ENCODE measurements at places on chromosomes 2 and 18.
A peak's percentile ranks its signal among the peaks of the same experiment; 100 is the strongest.

GRCh38 chr2:120567128-120567527 is 168.5 kb upstream of the GLI2 start:
- DNase-seq = no peak

DNA sequence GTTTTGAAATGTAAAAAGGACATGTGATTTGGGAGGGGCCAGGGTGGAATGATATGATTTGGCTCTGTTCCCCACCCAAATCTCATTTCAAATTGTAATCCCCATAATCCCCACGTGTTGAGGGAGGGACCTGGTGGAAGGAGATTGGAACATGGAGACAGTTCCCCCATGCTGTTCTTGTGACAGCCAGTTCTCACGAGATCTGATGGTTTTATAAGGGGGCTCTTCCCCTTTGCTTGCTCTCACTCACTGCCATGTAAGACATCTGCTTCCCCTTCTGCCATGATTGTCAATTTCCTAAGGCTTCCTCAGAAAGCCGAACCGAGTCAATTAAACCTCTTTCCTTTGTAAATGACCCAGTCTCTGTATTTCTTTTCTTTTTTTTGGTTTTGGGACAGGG is 39.2 kb downstream of the FECH start:
- DNase-seq = no peak

DNA sequence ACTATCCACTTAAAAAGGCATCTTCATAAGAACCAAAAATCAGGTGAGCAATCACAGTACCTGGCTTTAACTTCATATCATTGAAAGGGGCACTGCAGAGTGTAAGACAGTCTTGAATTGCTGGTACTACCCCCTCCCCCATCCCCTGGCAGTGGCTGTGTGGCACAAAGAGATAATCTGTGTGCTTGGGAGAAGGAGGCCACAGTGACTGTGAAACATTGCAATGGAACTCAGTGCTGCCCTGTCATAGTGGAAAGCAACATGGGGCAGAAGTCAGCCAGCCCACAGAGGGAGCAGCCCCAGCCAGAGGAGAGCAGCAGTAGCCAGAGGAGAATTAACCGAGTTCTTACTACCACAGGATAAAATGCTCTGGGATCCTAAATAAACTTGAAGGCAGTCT is 45.3 kb upstream of the UGP2 start:
- no peak for DNase-seq

- no peak for DNase-seq
Observed at GRCh38 chr2:224220586-224221255, 181.2 kb downstream of the FAM124B start.

DNA sequence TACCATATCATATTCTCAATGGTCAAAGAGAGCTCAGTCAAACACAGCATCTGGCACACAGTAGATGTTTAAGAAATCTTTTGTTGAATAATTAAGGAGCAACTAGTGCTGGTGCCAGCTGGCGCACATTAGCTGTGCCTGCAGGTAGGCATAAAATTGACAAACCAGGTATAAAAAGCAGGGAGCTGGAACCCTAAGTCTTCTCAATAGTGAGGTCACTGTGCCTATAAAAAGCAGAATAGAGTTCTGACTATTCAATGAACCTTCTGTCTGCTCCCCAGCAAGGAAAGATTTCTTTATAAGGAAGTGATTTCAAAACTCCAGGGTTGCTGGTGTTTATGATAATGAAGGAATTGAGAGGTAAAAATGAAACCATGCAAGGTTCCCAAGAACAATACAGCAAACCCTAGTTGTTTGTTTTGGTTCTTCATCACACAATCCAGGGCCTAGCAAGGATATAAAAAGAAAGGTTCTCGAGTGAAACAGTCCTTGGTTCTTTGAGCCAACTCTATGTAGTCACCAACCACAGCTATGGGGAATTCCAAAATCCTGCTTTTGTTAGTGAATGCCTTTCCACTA is 76.1 kb downstream of the THADA start:
- no peak for DNase-seq

- DNase-seq = no peak
Observed at GRCh38 chr2:148493822-148494563, 150.6 kb upstream of the EPC2 start.

DNA sequence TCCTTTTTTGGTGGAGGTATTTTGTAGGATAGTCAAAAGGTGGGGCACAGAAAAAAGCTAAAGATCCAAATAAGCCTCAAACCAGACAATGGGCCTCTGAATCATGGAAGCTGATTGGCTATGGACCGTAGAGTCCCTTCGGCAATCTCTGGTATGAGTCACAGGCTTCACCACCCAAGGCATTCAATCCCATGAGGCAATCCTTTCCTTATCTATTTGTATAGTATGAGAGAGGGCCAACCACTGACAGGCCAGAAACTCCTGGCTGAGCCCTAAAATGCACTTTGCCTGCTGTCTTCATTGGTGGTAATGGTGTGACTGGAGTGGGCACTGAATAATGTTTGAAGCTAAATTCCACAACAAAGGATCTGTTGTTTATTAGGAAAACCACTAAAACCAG is 38.7 kb upstream of the MEX3C start:
- no peak for DNase-seq

DNA sequence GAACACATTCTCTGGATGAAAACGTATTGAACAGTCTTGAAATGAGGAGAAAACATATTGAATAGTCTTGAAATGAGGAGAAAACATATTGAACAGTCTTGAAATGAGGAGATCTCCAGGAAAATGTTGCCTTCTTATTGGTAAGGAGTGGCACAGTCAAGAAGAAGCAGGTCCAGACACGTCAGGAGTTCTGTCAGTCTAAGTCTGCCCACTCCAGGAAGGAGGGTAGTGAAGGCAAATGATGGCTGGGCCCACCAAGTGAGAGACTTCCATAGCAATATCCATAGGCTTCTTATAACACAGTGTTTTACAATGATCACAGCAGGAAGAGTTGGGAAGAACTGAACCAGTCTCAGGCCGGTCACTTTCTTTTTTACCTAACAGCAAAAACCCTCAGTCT is 316.2 kb downstream of the ETAA1 start:
- no peak for DNase-seq

DNA sequence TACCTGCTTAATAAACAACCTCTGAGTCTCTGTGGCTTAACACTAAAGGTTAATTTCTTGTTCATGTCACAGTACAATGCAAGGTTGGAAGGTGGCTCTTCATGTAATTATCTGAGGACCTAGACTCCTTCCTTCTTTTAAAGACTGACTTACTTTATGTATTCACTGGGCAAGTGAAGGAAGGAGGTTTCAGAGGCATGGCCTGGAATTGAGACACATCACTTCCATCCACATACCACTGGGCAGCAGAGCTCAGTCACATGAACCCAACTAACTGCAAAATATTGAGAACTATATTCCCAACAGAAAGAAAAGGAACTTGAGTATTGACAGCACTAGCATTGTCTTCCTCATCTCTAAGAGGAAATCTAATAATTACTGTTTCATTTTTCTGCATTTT is 57.5 kb upstream of the FN1 start:
- DNase-seq = no peak

DNA sequence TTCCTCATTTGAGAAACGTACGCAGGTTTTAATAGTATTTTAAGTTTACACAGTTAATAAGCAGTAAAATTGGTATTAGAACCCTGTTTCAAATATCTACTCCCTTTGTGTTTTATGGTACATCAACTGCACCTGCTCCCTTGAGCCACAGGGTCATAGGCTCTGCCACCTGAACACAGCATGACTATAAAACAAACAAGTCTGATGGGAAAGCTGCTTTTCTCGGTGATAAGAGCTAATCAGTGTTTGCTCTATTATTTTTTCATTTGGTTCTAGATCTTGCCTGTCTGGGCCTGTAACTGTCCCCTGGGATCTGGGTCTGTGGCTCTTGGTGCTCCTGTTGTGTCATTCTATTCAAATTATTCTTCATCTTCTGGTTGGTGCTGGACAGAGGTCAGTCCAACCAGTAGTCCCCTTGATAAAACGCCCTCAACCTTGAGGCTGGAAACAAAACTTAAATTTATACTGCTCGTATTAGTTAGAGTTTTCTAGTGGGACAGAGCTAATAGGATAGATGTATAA is 314.8 kb upstream of the LRP1B start:
- DNase-seq = no peak

DNA sequence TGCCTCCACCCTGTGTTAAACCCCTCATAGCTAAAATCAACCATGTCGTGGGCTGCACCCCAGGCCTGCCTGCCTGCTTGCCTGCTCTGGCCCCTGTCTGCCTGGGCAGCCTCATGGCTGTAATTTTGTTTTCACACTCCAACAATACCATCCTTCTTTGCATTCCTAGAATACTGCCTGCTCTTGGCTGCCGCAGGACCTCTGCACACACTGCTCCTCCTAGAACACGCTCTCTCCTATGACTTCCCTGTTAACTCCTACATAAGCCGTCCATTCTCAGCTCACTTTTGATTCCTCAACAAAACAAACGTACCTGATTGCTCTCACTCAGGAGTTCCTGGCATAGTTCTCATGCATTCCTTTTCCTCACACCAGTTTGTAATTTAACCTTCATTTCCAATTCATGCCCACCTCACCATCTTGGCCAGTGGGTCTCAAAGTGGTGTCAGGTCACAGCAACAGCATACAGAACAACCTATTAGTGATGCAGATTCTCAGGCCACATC is 2.5 kb downstream of the UXS1 start:
- no peak for DNase-seq

- DNase-seq = no peak
Observed at GRCh38 chr2:127293386-127293747, 577 bp downstream of the ERCC3 start.

DNA sequence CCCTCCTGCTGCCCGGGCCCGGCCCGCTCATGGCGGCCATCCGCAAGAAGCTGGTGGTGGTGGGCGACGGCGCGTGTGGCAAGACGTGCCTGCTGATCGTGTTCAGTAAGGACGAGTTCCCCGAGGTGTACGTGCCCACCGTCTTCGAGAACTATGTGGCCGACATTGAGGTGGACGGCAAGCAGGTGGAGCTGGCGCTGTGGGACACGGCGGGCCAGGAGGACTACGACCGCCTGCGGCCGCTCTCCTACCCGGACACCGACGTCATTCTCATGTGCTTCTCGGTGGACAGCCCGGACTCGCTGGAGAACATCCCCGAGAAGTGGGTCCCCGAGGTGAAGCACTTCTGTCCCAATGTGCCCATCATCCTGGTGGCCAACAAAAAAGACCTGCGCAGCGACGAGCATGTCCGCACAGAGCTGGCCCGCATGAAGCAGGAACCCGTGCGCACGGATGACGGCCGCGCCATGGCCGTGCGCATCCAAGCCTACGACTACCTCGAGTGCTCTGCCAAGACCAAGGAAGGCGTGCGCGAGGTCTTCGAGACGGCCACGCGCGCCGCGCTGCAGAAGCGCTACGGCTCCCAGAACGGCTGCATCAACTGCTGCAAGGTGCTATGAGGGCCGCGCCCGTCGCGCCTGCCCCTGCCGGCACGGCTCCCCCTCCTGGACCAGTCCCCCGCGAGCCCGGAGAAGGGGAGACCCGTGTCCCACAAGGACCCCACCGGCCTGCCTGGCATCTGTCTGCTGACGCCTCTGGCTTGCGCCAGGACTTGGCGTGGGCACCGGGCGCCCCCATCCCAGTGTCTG is 767 bp downstream of the RHOB start:
- peak; percentile 63 for DNase-seq

GRCh38 chr18:67513280-67513679 is 3.2 kb downstream of the DSEL start:
- DNase-seq = no peak

DNA sequence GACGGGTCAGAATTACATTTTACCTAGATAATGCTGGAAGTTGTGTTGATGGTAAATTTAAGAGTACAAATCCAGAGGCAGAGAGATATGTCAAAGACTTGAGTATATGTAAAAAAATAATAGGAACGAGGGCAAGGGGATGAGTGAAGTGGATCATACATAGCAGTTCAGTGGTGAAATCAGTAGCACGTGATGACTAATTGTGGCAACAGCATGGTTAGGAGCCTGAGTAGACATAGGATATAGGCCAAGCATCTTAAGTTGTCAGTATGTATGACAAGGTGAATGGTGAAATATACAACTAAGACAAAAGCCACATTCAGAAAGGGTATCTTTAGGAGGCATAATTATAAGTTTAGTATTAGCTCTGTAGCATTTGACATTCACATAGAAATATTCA is 826.5 kb upstream of the PIK3C3 start:
- no peak for DNase-seq

DNA sequence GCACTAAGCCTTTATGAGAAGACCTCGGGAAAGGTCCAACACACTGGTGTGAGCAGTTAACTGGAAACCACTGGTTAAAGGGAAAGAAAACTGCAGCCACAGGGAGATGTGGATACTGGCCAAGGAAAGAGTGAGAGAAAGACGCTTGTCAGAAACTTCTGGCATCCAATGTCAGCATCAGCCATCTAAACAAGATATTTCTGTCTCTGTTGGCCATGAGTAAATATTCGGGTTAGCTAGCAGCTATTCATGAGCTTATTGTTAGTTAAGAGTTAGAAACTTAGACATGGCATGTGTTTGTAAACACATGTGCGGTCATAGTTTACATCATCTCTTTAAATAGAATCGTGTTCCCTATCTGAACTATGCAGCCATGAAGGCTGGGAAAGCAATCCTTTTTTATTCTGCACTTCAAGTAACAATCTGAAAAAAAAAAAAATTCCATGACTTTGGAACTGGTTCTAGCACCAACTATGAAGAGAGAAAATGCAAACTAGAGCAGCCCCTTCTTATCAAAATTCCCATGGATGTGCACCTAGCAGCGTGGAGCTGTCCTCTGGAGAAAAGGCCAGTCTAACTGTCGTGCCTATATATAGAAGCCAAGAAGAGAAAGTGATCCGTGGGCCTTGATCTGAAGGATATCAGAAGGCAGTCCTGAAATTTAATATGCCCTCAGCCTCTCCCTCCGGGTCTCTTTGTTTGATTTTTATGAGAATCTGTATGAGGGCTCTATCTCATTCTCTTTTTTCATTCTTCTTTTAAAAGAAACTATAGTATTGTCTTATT is 84.0 kb upstream of the RFX8 start:
- peak; percentile 29 for DNase-seq

DNA sequence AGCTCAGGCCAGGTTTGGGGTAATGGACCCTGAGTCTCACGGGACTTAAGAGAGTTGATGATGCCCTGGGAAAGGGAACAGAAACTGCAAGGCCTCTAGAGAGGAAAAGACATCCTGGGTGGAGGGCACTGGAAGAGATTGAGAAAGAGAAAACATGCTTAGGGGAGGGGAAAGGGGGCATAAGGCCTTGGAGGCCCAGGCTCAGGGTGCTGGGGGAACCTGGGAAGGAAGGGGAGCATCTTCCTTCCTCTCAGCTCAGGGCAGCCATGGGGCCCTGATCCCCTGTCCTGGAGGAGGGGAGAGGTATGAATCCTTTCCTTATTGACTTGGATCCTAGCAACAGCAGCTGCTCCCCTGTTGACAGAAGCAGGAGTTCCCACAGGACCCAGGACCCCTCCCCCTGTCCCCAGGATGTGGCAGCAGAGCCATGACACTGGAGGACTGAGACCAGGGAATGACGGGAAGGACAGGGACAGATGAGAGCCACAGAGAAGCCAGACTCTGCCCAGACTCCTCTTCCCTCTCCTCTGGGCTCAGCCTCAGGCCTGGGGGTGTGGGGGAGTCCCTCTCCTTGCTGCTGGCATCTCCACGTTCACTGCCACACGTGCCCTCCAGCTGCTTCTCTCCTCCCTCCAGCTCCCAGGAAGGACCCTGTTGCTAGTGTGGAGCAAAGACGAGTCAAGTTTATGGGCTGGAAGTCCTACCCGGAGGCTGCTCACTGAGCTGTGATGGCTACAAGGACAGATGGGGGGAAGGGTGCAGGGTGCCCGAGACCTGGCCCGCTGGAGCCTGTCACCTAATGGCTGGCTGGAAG is 815 bp downstream of the GPBAR1 start:
- DNase-seq = no peak

- DNase-seq = no peak
Observed at GRCh38 chr18:29160170-29160569, 983.2 kb upstream of the CDH2 start.

- no peak for DNase-seq
Observed at GRCh38 chr2:33597026-33597425, 2.1 kb downstream of the FAM98A start.
